ENCODE measurements at places on chromosomes 4 and X. TPM values are rescaled to one million over a fixed set of nuclear protein-coding genes. Genes with fewer than 3 reads are reported as not detected.

Gene GLUD2
- 2.6 TPM for total RNA-seq

Gene KIT
- total RNA-seq: not detected

Gene RTL3
- not detected for total RNA-seq

Gene CCNB3
- 0.38 TPM for total RNA-seq

Gene PORCN
- 16.1 TPM for total RNA-seq
